ENCODE measurements at places on chromosomes 11 and 22.
A peak's percentile ranks its signal among the peaks of the same experiment; 100 is the strongest.

DNA sequence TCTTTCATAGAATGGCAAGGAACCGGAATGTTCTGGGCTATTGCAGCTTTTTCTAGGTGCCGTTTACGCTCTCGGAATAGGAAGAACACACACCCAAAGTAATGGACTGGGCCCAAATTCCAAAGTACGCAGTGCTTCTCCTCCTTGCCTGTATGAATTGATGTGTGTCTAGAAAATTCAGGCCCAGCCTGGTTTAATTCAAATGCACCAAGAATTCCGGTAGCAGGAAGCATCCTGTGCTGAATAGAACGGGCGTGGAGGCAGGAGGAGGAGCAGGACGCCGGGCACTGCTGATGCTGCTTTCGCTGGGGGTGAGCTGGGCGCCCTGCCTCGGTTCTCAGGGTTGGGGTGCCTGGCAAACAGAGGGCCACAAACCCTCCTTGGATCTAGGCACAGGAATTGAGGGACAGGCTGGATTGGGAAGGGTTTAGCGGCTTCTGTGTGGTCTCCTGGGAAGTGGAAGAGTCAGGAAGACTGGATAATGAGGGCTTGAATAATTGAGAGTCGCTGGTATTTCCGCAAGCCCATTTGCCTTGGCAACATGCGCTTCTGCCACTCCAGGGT, 2.0 kb downstream of the PARVB start:
- DNase-seq: no peak

- no peak for DNase-seq
Measured at GRCh38 chr11:73114110-73114834, 27.8 kb downstream of the FCHSD2 start.

DNA sequence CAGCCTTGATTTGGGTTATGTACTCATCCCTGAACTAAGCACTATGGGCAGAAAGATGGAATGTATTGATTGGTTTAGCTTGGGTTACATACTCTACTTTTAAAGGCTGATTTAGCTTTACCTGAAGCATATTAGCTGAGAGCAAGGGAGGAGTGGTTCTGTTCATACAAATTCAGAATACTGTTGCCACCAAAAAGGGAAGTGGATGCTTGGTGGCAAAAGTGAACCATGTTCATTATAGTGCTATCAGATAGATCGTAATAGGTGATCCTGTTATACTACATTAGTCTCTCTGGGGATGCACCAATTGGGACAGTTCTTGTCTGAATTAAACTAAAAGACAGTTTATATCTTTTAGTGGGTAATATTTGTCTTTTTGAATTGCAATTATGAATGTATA, 44.5 kb upstream of the RRM1 start:
- DNase-seq: no peak

GRCh38 chr11:9639099-9639498, 24.8 kb upstream of the SWAP70 start:
- no peak for DNase-seq

GRCh38 chr11:112216561-112217105, 9.6 kb upstream of the PTS start:
- DNase-seq: no peak

DNA sequence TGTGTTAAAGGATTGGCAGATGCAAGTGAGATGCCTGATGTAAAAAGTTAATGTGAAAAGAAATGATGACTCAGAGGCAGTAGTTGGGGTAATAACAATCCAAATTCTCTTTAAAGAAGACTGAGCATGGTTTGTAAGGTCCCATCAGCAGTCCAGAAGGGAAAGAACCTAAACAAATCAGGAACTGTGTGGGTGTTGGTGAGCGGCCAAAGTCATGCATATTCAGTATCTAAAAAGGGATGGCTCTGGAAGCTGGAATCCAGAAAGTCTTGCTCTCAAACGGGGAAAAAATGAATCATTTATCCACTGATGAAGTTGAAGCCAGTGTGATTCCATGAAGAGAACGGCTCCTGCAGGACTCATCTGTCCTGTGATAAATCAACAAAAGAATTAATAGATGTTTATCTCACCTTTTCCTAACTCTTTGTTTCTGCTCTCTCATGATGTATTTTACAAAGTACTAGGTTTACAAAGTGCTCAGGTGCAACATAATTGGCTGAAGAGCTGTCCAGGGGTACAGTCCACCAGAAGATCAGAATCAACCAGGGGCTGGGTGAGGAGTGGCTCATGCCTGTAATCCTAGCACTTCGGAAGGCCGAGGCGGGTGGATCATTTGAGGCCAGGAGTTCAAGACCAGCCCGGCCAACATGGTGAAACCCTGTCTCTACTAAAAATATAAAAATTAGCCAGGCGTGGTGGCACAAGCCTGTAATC, 20.5 kb upstream of the SORL1-AS1 start:
- DNase-seq: no peak

- no peak for DNase-seq
Measured at GRCh38 chr11:12602421-12602820, 71.8 kb upstream of the TEAD1 start.

GRCh38 chr22:23218867-23219251, 38.5 kb downstream of the BCR start:
- peak; percentile 81 for DNase-seq

GRCh38 chr11:121802542-121802941, 313.5 kb downstream of the BLID start:
- DNase-seq: no peak

DNA sequence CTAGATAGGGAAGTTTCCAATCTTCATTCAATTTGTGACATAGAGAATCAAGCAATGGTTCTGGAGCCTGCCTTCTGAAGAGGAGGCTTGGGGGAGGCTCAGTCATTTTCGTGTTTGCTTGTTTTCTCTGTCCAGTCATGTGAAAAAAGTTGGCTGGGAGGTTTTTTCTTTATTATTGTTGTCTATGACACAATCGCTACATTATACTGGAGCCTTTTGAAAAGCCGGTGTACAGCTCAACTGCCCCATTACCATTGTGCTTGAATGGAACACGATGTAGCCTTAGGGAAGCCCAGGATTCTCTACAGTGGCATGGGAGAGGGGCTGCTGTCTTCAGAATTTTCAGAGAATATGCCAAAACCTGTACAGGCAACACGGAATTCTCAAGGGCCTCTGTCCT, 57.9 kb upstream of the NCAM1 start:
- DNase-seq: no peak

DNA sequence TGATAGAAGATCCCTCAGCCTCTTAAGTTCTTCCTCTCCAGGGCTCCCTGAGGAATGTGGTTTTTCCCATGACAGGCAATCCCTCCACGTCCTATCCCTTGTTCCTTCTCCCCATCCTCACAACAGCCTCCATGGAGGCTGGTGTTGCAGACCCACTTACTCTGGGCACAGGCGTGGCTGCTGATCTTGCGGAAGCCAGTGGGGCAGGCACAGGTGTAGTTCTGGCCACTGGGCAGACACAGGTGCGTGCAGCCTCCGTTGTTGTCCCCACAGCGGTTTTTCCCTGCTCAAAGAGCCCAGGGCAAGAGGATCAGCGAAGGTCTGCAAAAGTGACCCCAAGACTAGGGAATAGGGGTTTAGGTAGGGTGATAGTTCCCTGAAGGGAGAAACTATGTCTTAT, 29.1 kb downstream of the LRP4 start:
- DNase-seq: no peak

DNA sequence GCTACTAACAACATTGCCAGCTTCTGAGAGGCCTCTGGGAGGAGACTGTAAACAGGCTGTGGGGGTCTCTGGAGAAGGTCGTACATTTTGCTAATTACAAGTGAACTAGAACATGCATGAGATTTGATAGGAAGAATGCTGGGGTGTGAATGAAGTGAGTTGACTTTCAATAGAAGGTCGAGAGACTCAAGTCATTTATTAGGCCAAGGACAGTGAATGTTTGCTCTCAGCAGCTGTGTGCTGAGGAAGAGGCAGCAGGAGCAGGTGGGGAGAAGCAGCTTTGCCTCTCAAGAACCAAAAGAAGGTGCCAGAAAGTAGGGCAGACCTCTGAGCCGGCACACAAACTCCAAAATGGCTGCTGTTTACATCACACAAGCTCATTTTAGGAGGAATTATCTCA, 91.7 kb downstream of the PIWIL4 start:
- no peak for DNase-seq

All from NCI-H510A (cell line).